ENCODE measurements at places on chromosomes 3 and 15.

DNA sequence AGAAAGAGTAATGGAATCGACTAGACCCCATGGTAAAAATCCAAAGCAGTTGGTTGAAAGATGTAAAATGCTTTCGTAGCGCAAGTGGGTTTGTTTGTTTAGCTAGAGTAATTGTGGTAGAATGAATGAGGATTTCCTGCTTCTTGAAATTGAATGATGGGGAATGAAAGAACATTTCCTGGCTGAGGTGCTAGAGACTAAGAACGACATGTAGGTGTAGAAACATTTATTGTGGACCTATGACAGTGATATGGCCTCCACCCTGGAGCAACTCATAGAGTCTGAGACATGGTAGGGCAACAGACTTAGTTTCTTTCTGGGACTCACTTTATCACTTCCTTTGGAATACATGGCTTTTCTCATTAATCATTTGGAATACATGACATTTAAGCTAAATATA, 467.6 kb upstream of the CFAP20DC start:
- DNase-seq, result no peak

- no peak for DNase-seq
Measured at GRCh38 chr3:142117056-142117851, 32.1 kb downstream of the TFDP2 start.

- no peak for DNase-seq
Measured at GRCh38 chr3:25817638-25818037, 27.7 kb downstream of the OXSM start.

DNA sequence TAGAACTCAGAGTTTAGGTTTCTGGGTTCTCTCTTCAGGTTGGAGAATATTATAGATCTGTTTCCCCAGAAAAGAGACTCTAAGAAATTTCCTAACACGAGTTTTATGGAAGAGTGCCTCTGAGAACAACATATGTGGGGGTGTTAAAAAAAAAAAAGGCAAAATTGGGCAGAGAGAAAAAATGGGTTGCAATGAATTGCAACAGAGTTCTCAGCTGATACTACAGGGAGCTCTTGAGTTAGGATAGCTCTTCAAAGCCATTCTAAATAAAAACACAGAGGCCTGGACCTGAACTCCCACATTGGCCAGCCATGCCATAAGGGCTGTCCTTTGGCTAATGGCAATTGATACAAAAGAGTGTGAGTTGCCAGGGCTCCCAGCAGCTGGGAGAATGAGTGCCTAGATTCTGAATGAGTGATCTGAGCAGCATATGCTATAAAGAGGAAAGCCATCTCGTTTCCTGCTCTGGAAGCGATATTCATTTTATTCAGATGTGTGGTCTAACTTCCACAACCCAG, 20.1 kb upstream of the UBE2E2 start:
- DNase-seq, result no peak

DNA sequence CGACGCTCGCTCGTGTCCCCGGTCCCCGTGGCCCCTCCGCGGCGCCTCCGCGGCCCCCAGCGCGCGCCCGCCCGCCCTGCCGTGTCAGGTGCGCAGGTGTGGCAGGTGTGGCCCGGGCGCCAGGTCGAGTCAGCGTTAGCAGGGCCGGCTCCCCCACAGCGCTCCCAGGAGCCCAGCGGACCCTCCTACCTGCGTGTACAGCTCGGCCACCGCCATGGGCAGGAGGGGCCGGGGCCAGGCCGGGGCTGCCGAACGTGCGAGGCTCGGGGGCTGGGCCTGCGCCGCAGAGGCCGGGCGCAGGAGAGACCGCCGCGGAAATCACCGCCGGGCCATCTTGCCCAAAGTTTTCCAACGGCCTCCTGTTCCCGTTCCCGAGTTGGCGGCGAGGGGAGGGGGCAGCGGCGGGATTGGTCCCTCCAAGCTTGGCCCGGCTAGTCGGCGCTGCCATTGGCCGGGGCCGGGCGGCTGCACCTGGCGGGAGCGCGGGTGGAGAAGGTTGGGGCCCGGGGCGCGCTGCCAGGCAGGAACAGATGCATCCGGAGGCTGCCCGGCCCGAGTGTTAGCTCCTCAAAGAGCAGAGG, at the start of gene MYO5C:
TSS of gene MYO5C (minus strand) at position 384 of the 581 bp plus-strand sequence. CDS start at position 216, 168 bp downstream.
- no peak for DNase-seq

DNA sequence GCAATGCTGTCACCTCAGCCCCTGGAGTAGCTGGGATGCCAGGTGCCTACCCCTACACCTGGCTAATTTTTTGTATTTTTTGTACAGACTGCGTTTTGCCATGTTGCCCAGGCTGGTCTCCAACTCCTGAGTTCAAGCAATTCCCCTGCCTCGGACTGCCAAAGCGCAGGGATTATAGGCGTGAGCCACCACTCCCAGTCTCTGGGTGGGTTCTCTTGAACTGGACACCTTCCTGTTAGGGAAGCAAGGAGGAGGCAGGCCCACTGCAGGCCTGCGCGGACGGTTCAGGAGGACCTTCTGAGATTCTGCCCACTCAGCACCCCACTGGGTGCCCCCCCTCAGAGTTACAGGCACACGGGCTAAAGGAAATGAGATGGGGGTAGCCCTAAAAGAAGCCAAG, 73.8 kb upstream of the HERC1 start:
- no peak for DNase-seq

DNA sequence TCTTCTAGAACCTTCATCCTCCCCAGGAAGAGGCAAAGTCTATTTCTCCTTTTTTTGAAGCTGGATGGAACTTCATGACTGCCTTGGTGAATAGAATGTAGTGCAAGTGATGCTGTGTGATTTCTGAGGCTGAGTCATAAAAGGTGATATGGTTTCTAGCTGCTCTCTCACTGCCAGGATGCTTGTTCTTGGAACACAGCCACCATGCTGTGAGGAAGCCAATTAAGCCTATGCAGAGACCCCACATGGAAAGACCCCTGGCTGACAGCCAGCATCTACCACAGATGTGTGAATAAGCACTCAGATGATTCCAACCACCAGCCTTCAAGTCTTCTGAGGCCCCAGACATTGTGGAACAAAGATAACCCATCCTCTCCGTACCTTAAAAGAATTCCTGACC, 57.0 kb downstream of the ISL2 start:
- DNase-seq, result no peak

GRCh38 chr15:48060396-48060795, 60.4 kb upstream of the SLC24A5 start:
- DNase-seq, result no peak

GRCh38 chr3:71589132-71589531, 5.6 kb upstream of the FOXP1 start:
- no peak for DNase-seq

- DNase-seq, result no peak
Measured at GRCh38 chr3:50714946-50715345, 40.2 kb downstream of the DOCK3 start.

GRCh38 chr3:88732186-88732585, 375.2 kb upstream of the EPHA3 start:
- no peak for DNase-seq

DNA sequence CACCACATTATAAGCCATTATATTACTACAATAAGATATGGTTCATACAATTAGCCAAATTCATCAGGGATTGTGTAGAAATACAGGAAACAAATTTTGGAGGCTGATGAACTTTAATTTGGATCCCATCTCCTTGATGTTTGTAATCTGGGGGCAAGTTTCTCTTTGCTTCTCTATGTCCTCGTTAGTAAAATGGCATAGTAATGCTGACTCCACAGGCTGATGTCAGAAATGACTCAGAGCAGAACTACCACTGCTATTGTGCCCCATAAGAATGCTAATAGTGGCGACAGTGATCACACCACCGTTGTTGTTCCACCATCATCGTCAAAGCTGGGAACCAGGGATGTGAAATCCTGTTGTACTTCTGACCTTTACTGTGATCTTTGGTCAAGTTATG, 722.3 kb upstream of the LMCD1 start:
- DNase-seq, result no peak

- no peak for DNase-seq
Measured at GRCh38 chr3:45516829-45517228, 77.7 kb upstream of the LIMD1 start.

DNA sequence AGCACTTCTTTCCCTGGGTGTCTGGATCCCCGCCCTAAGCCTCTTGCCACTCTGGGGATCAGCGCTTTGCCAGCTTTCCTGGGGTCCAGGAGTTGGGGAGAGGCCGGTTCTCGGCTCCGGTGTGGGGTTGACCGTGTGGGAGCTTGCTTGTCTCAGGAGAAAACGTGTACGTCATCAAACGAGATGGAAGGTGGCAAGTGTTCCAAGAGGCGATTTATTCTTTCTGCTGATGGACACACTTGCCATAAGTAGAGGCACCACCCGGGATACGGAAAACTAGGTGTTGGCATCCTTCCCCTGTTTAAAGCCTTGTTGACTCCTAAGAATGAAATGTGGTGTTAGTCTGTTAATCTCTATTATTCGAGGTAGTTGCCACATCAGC, 295 bp downstream of the ZWILCH start:
- no peak for DNase-seq

- no peak for DNase-seq
Measured at GRCh38 chr3:196968233-196969133, at the start of gene PIGZ. PIGZ (minus strand) TSS chr3:196968833; CDS start chr3:196952031, 16,802 bp downstream.

DNA sequence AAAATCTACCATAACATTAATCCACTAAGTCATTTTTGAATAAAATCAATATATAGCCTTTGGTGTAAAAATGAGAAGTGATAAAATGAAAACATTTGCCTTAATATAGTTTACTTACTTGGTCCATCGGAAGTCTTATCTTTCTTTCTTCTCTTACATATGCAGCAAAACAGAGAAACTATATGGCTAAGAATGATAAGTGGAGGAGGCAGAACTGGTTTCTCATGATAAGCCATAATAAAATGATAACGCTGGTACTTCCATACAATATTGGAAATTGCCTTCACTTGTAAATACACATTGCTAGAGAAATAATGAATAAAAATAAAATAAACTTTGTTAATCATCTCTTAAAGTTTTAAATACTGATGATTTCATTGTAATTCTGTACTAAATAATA, 47.8 kb upstream of the USP50 start:
- DNase-seq, result no peak

All from SK-MEL-5 (cell line).